CD4-positive, alpha-beta T cell treated with Interferon gamma for 1 hour (primary cell): ENCODE measurements at places on chromosomes 6 and 20.

DNA sequence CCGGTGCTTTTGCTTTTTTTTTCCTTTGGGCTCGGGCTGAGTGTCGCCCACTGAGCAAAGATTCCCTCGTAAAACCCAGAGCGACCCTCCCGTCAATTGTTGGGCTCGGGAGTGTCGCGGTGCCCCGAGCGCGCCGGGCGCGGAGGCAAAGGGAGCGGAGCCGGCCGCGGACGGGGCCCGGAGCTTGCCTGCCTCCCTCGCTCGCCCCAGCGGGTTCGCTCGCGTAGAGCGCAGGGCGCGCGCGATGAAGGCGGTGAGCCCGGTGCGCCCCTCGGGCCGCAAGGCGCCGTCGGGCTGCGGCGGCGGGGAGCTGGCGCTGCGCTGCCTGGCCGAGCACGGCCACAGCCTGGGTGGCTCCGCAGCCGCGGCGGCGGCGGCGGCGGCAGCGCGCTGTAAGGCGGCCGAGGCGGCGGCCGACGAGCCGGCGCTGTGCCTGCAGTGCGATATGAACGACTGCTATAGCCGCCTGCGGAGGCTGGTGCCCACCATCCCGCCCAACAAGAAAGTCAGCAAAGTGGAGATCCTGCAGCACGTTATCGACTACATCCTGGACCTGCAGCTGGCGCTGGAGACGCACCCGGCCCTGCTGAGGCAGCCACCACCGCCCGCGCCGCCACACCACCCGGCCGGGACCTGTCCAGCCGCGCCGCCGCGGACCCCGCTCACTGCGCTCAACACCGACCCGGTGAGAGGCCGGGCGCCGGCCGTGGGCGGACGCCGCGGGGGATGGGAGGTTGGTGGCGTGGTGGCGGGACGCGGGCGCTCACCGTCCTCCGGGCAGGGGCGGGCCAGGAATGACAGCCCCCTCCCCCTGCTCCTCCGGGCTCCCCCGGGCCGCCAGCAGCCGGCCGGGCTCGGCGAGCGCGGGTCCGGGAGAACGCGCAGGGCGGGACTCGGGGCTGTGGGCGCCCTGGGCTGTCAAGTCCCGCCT is 606 bp downstream of the ID4 start:
- no peak for DNase-seq

DNA sequence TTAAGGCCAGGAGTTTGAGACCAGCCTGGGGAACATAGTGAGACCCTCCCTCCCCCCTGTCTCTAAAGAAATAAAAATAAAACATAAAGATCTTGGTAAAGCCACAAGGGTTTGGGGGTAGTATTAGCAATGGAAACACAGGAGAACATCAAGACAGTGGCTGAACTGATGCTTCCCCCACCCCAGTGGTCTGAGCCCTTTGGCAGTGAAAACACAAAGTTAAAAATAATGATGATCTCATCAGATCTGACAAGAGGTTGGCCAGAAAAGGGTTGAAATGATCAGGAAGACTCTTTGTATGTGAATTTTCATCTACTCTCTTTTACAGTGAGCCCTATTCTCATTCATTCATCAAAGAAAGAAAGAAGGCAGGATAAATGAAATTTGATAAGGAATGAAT is 93.7 kb downstream of the KCNB1 start:
- no peak for DNase-seq

GRCh38 chr6:57301757-57302156 is 15.7 kb upstream of the PRIM2 start:
- DNase-seq, result no peak

GRCh38 chr6:99114769-99115406 is 167.1 kb upstream of the FBXL4 start:
- DNase-seq, result no peak

GRCh38 chr6:144586986-144587385 is 301.9 kb downstream of the UTRN start:
- DNase-seq, result no peak

GRCh38 chr6:47187113-47187512 is 122.6 kb downstream of the TNFRSF21 start:
- DNase-seq, result no peak

GRCh38 chr6:113149511-113149910 is 707.6 kb upstream of the MARCKS start:
- DNase-seq, result no peak

DNA sequence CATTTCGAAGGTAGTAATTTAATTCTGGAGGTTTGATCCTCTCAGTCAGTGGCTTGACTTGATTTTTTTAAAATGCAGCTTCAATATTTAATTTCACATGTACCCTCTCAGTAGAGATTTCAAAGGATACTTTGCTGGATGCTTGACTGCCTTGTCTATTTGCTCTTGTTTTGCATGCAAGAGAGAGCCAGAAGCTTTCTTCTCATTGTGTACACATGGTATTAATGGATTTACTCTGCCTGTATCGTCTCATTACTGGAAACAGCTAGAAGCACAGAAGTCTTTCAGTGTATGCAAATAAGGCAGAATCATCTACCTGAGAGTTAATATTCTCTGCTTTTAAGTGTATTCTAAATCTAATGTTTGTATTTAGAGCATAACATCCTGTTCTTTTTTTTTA is 84.3 kb upstream of the FOXO3 start:
- DNase-seq, result no peak

- no peak for DNase-seq
Measured at GRCh38 chr6:43436577-43437282, 9.4 kb downstream of the ABCC10 start.

DNA sequence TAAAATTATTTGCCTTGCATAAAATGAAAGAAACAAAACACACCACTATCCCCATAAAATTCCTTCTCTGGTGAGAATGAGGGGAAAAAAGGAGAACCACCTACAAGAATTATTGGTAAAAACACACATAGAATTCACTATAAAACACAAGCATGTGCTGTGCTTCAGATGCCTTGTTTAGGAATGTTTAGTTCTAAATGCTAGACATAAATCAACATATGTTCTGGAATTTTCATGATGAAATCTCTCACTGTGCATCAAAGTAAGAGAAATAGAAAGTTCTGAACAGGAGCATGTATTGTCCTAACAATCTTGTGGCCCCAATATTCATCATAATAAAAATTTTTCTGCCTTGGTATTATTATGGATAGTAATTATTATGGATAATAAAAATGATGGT is 111.0 kb downstream of the PLCB4 start:
- DNase-seq, result no peak

DNA sequence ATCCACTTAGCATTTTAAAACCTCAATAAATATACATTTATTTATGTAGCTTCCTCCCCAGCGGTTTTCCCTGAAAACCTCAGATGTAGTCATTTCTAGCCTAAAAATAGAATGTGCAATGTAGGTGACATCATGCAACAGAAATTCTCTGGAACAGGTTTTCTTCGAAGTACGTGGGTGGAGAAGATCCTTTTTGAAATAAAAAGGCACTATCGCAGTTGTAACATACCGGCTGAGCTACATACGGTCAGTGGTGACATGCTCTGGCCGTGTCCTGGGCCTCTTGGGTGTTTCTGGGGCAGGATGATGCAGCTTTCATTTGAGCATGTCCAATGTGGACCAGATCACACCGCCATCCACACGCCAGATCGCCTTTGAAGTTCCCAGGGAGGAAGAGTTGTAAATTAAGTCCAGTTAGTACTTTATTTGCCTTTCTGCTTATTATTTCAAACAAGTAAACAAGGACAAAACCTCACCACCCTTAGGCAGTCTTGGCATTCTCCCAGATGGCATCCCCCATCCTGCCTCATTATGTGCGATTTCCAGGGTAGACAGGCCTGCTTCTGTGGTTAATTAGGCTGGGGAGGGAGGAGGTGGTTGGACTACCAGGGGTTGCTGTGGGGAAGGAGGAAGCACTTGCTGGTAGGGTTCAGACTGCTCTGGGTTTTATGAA is 109.5 kb upstream of the CLDN20 start:
- DNase-seq, result no peak
